ENCODE measurements at places on chromosomes 5 and 9.

DNA sequence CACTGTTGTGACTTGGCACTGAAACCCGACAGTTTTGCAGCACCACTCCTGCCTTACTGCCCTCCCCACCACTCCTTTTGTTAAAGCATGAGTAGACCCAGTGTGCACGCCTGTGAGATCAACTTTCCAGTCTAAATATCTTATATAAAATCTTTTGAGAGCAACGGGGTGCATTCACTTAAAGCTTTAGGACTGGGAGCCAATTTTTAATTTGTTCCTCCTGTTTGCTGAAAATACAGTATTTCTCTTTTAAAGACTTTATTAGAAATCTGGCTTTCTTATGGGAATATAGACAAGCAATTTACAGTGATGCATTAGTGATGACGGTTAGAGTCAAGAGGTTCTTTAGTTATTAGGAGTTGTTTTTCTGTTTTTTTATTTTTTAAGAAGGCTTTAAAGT, 397.5 kb downstream of the TMEM167A start:
- no peak for DNase-seq

DNA sequence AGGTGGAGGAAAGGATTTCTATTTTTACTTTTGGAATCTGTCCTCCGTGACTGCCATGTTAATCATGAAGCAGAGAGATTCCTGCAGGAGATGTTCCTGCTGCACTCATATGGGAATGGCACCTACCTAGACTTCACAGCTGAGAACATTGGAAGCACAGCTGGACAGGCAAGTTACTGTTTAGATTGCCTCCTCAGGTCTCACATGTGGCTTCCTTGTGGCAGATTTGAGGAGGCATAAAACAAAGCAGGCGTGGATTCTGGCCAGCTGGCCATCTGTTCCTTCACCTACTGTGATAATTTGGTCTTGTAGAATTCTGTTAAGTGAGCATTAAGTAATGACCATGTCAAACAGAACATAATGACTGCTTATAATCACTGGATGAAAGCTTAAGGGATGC, 193.4 kb downstream of the EDIL3 start:
- no peak for DNase-seq

DNA sequence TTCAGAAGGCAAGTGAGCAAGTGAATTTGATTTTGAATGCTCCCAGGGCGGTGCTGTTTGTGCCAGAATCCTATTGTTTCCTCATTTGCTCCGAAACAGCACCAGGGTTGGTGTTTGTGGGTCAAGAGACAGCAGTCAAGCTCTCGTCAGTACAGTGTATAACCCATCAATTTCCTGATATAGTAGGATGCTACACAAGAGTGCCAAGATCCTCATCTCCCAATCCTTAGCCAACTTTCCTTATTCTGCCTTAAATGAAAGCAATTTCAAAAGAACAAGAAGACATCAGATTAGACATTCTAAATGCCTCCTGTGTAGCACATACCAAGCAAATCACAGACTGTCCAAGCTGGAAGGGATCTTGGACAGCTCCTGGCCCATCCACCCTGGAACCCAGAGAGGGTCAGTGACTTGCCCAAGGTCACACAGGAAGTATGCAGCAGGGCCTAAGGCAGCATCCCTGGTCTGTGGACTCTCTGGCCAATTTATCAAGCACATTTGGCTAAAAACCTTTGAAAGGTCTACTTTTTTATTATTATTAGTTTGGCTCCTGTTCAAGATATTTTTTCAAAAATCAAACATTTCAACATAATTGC, 4.5 kb downstream of the WHRN start:
- DNase-seq, result no peak

GRCh38 chr5:173016598-173017046, 33.1 kb downstream of the ATP6V0E1 start:
- no peak for DNase-seq

GRCh38 chr9:4666042-4666699, at the start of gene SPATA6L:
TSS of gene SPATA6L (minus strand) at chr9:4666480. CDS start at chr9:4666250, 230 bp downstream.
- peak; percentile 47 for DNase-seq

DNA sequence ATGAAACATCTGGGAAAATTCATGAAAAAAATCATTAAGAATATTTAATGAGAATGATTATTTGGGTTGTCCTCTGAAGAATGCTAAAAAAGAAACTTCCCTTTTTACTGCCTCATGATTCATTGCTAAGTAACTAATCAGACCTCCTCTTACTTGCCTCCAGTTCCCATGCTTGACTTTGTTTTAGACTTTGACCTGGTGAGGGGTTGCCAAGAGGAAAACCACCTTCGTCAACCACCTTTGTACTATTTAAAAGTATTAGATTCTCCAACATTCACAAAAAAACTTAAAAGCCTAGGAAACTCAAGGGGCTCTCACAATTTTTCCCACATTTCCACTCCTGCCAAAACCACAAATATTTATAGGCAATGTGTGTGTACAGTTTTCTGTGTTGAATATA, 115.2 kb upstream of the ST8SIA4 start:
- DNase-seq, result no peak

DNA sequence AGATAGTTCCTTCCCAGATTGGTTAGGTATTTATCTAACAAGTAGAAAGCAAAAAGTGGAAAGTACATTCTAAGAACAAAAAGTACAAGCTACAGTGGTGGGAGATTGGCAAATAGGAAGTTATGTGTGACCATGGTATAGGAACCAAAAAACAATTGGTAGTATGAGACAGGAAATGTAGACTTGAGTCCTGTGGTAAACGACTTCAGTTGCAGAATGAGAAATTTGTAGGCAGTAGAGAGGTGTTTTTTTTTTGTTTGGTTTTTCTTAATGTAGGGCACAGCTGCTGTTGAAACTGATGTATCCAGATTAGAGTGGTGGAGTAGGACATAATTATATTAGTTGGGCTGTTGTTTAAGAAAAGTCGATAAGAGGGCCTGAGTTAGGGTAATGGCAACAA, 72.0 kb downstream of the CCNH start:
- no peak for DNase-seq

DNA sequence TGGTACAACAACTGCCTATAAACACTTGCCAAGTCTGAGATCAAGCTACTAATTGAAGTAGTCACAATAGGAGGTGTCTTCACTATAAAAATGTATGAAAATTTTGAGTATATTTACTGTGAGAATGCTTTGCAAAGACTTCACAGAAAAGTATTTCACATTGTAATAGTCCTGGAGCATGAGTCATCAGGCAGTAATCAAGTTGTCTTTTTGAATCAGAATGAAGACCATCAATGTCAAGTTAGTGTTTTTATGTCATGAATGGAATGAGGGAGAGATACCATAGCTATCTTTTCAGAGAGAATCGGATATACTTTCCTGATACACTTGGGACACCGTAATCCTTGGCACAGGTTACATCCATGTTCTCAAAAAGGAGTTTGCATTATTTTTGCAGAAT, 466.9 kb upstream of the ARRDC3 start:
- DNase-seq, result no peak

DNA sequence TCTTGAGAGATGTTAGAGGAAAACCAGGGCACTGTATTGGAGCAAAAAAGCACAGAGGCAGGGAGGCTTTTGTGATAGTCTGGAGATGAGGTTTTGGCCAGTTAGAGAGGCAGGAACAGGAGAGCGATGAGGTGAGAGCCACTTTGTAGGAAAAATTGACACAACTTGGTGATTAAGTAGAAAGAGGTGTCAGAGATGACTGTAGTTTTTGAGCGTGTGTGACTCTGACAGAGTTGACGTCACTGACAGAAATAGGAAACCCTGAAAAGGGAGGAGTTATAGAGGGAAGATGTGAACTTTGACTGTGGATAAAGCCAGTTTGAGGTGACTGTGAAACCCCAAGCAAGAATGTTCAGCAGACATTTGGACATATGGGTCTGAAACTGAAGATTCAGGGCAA, 15.7 kb downstream of the NFX1 start:
- no peak for DNase-seq

GRCh38 chr5:132156413-132156812, 71.2 kb downstream of the P4HA2 start:
- no peak for DNase-seq

DNA sequence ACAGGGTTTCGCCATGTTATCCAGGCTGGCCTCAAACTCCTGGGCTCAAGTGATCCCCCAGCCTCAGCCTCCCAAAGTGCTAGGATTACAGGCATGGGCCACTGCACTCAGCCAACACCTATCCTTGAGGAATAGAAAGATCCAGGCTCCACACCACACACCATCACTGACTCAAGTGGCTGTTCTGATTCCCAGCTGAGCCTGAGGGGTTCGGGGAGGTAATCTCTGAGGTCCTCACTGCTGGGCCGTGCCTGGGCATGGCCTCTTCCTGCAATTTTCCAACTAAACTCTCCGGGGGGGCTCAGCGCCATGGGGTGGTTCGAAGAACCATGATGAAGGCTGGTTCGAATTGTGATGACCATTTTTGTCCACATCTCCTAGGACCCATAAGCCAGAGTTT, 31.0 kb upstream of the IL17B start:
- no peak for DNase-seq

DNA sequence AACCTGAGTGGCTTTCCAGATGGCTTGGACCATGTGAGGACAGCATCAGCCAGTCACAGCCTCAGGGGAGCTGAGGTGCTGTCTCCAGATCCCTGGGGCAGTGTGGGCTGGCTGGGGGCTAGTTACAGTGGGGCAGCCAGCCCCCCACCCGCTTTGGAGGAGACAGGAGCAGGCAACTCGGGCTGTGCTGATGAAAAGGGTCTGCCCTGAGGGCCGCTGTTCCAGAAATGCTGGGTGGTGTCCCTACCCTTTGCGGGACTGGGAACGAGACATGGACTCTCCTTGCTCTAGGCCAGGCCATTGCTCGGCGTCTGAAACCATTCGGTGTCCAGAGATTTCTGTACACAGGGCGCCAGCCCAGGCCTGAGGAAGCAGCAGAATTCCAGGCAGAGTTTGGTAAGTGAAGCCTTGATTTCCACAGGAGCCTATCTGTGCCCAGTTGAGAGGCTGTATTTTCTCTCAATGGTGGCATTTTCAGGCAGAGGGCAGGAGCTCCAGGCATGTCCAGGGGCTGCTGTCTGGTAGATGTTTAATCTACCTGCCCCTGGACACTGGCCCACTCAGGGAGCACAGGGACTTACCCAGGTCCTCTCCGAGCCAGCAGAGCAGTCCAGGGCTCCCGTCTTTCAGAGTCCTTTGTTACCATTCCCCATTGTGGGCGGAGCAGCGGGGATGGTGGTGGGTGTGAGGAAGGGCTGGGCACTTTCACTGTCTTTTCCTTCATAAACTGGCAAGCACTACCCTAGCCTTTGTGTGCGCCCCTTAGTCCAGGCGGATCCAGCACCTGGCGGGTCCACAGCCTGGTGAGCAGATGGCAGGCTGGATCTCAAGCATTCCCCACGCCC, 7.2 kb downstream of the GRHPR start:
- DNase-seq, result no peak

DNA sequence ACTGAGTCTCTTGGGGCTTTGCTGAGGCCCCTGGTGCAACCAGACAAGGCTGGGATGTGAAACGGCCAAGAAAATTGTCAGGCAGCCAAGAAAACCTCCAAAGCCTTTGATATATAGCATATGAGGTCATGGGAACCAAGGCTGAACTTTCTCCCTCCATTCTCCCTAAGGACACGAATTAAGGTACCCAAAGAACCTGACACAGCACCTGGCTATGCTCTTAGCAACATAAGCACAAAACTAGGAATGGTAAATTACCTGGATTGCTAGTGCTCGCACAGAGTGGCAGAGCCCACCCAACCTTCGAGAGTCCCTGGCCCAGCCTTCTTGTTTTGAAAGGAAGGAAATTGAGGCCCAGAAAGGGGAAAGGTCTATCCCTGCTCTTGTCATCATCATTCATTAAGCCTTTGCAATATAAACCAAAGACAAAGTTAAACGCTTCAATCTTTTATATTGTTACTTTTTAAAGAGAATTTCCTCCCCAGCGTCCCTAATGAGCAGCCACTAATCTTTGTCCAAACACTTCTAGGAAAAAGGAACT, 220.0 kb upstream of the NR4A3 start:
- peak; percentile 33 for DNase-seq

GRCh38 chr5:32233220-32233695, 59.1 kb upstream of the GOLPH3 start:
- no peak for DNase-seq

DNA sequence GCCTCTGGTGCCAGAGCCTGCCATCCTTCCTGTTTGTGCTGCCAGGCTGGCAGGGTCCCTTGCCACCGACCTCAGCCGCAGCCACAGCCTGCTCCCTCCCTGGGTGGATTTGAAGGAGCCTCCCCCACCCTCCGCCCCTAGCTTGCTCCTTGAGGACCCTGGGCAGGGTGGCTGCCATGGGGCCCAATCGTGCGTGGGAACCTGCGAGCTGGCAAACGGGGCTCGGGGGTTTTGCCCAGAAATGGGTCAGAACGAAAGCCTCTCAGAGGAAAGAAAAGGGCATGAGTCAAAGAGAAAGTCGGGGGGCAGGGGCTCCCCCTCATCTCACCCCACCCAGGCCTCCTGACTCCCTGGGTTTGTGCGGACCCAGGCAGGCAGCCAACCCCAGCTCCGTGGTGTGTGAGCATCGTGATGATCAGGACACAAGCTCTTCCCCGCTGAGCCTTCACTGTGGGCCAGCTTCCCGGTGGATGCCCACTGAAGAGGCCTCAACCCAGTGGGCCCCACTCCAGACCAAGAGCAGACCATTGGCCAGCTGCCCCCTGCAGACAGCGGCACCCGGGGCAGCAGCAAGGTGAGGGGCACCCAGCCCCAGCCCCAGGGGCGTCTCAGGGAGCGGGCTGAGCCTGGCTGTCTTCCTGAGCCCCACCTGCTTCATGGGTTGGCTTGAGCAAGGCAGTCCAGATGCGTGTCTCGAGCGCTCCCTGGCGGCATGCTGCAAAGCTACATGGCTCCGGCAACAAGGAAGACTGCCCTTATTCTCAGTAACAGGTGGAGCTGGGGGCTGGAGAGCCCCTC, 3.0 kb upstream of the FUT7 start:
- peak; percentile 84 for DNase-seq

GRCh38 chr9:81320909-81321482, 368.4 kb downstream of the TLE1 start:
- DNase-seq, result no peak

- DNase-seq, result no peak
Observed at GRCh38 chr9:76895186-76895585, 10.7 kb downstream of the PRUNE2 start.

DNA sequence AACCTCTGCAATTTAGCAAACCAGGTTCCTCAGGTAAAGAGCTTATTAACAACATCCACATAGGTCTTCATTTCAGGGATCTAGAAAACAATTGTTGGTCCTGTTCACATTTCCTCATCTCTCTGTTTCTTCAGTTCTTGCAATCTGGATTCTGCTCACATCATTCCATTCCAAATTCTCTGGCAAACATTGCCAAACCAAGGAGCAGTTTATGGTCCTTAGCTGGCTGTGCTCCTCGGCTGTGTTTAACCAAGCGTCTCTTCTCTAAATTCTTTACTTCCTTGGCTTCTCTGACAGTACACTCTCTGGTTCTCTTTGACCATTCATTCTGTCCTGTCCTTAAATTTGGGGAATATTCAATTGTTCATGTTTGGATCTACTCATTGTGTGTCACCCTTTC, 65.8 kb upstream of the RANBP3L start:
- no peak for DNase-seq

Data from NCI-H1436 (cell line).